ENCODE measurements at places on chromosomes 5 and 9. TPM values are rescaled to one million over a fixed set of nuclear protein-coding genes. Genes with fewer than 3 reads are reported as not detected.
A peak's percentile ranks its signal among the peaks of the same experiment; 100 is the strongest.

Gene C8G
- total RNA-seq = 10.8 TPM

Gene TMEM215
- not detected for total RNA-seq

Gene TAF1L
- total RNA-seq = not detected

DNA sequence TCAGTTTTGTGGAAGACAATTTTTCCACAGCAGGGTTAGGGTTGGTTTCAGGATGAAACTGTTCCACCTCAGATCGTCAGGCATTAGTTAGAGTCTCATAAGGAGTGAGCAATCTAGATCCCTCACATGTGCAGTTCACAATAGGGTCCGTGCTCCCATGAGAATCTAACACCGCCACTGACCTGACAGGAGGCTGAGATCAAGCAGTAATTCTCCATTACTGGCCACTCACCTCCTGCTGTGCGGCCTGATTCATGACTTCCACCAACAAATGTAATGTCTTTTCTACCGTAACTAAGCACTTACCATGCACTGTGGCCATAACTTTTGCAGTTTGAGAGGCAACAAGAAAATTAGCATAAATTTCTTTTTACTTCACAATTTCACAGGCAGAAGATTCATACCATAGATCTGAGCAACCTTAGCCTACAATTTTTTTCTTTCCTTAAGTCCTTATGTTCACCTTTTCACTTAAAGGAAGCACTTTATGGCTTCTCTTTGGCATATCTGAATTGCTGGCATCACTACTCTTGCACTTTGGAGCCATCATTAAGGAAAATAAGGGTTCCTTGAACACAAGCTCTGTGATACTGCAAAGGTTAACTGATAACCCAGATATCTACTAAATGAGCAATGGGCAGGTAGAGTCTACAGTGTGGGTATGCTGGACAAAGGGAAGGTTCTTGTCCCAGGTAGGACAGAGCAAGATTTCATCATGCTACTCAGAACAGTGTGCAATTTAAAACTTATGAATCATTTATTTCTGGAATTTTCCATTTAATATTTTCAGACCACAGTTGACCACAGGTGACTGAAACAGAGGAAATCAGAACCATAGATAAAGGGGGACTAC is 83.0 kb upstream of the IFNK start:
- DNase-seq = no peak

- DNase-seq = no peak
Measured at GRCh38 chr9:83071626-83072025, 8.7 kb upstream of the RASEF start.

GRCh38 chr5:33291216-33292000 is 149.4 kb upstream of the TARS1 start:
- DNase-seq = no peak

DNA sequence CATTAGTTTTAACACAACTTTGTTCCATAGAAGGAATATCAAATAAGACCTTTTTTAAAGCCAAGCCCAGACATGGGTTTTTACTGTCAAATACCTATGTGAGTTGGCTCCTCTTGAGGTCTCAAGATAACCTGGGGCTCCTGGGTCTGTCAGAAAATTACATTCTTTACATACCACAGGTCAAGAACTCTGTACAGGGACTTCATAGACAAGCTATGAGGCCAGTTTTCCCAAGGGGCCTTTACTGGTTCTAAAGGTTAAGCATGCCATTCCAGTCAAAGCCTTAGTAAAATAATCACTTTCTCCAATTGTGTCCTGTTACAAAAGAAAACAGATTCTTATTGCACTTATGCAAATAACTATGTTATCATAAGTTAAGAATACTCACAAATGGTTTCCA is 15.5 kb upstream of the SMC2 start:
- DNase-seq = no peak

DNA sequence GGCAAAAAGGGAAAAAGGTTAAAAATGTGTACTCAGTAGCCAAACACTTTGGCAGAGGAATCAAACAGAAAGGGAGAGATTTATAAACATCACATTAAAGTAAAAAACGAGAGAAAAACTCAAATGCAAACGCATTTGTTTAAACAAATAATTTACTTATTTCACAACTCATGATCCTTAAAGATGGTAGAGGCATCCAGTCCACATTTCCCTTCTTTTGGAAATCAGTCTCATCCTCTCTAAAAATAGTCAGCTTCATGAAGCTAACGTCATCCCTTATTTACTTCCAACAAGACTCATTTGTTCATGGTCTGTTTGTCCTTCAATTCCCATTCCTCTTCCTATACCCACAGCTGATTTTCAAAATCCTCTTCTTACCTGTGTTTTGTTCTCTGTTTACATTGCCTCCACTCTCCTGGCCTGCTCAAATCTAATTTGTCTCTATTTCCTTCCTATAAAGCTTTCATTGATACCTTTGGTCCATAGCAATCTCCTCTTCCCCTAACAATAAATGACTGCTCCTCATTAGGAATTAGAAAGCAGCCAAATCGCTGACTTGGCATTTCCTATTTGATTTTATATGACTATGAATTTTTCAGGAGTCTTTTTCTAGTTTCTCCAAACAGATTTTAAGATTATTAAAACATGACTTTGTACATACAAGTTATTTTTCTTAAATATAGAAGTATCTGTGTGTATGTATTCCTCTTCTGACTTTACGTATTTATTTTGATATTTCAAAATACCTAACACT is 805.3 kb downstream of the TLE1 start:
- no peak for DNase-seq

GRCh38 chr9:70390933-70391341 is 23.5 kb downstream of the KLF9 start:
- peak; percentile 65 for DNase-seq

GRCh38 chr5:135269931-135270421 is 129.1 kb downstream of the MACROH2A1 start:
- DNase-seq = no peak

GRCh38 chr9:5455181-5455580 is 4.8 kb downstream of the CD274 start:
- no peak for DNase-seq

DNA sequence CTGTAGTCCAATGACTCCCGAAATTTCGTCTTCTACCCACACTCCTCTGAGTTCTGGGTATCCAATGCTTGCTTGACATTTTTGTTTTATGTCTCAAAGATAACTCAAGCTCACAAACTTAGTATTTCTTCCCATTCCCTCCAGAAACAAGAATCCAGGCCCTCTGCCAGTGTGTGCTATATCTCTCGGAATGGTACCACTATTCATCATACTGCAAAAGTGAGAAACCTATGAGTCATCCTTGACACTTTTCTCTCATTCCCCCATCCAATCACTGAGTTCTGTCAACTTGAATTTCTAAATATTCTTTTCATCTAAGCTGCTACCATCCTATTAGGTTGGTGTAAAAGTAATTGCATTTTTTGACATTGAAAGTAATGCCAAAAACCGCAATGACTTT is 9.8 kb downstream of the SLC12A2 start:
- peak; percentile 46 for DNase-seq

GRCh38 chr5:157485811-157486210 is 25.8 kb downstream of the NIPAL4 start:
- DNase-seq = no peak

GRCh38 chr5:17163221-17163620 is 54.2 kb upstream of the BASP1 start:
- DNase-seq = no peak

DNA sequence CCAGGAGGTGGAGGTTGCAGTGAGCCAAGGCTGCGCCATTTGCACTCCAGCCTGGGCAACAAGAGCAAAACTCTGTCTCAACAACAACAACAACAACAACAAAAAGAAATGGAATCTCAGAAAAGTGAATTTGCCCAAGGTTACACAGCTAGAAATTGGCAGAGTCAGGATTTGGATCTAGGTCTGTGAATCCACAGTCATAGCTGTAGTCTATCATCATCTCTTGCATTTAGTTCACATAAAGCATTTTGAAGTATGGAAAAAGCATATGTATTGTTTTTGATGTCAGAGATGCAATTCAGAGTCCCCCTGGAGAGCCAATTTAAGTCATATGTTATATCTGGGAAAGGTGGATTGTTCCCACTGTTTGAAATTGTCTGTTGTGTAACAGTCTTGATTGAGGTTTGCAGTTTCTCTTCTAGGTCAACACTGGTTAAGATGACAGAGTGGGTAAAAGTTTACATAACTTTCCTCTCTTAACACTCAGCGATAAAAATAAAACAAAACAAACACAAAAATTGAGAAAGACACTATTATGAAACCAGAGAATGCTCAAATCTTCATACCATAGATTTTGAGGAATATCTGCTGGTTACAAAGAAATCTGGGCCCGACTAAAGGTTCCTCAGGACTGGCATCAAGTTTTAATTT is 21.5 kb upstream of the GPR21 start:
- no peak for DNase-seq

DNA sequence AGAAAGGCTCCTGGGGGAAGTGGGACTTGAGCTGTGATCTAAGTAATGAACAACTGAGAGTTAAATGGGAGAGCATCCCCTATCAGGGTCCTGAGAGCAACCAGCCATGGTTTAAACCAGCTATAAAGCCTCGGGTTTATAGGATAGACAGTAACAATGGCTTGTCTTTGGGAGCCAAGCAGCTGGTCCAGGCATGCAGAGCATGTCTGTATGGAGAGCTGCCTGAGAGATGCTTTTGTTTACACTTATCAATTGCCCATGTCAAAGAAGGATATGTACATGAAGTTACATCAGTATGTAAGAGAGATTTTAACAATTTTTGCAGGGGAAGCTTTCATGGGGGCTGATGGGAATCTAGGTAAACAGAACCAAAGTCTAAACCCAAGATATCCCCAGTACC is 4.4 kb downstream of the TGFBI start:
- DNase-seq = no peak

All from cardiac muscle cell (in vitro differentiated cells and primary cell).